ENCODE measurements at places on chromosomes 6 and 20.

GRCh38 chr6:102126488-102126887, 733.0 kb downstream of the GRIK2 start:
- no peak for DNase-seq

GRCh38 chr6:90581146-90581545, 5.7 kb downstream of the MAP3K7 start:
- DNase-seq: no peak

DNA sequence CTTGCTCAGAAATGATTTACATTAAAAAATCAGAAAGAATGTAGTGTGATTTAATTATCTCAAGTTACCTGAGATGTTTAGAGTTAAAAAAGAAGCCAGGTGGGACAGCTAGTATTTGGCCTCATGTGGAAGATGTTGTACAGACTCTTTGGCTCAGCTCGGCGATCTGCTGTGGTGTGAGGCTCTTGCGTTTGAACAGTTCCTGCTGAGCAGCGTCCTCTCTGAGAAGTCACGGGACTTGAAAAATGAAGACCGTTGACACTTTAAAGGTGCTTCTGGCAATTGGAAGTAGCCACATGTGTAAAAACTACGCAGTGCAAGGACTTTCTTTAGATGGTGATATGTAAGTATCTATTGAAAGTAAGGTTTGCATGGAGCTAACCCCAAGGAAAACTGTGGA, 169.0 kb downstream of the BACH2 start:
- no peak for DNase-seq

- DNase-seq: no peak
Observed at GRCh38 chr20:47704746-47705496, 80.4 kb downstream of the SULF2 start.

DNA sequence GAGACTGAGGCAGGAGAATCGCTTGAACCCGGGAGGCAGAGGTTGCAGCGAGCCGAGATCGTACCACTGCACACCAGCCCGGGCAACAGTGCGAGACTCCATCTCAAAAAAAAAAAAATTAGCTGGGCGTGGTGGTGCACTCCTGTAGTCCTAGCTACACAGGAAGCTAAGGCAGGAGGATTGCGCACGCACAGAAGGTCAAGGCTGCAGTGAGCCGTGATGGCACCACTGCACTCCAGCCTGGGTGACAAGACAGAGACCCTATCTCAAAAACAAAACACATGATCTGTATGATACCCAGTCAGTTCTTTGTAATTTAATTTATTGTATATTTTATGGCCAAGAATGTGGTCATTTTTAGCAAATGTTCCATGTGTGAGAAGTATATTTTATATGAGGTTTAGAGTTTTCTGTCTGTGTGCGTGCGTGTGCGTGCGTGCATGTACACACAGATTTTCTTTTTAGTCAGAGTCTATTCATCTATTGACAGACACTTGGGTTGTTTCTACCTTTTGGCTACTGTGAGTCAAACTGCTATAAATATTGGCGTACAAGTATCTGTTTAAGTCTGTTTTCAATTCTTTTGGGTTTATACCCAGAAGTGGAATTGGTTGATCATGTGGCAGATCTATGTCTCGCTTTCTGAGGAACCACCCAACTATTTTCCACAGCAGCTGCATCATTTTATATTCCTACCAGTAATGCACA, 22.2 kb upstream of the MYL9 start:
- DNase-seq: no peak

DNA sequence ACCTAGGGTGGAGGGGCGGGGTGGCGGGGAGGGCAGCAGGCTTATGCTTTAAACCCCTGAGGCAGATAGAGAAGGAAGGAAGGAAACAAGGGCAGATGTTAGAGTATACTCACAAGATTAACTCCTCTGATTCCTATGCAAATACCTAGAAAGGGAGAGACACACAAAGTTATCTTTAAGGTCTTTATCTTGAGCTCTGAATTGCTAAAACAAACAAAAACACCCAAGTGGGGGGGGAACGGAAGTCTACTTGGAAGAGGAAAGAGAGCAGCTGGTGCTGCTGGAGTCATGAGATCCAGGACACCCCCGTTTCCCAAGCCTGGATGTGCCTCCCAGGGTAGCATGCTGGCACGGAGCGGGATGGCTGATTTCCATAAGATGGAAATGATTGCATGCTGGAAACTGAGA, 43.4 kb downstream of the PLAGL1 start:
- DNase-seq: no peak
